ENCODE measurements at places on chromosomes 12 and 14.

GRCh38 chr14:99541677-99542470 is 60.7 kb downstream of the CCNK start:
- DNase-seq = no peak

DNA sequence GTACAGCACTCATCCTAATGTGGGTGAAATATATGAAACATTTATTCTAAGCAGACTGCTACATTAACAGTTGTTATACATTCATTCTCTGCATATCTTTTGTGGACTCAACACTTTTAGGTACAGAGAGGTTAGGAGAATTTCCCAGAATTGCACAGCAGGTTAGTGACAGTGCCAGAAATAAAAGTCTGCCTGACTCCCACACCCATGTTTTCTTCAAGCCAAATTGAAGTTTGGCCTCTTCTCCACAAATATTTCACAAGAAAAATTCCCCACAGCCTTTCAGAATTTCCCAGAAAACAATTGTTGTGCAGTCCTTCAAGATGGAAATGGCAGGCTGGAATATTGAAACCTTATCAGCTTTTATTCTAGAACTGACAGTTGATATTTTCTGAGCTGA is 464.8 kb downstream of the RAD51B start:
- DNase-seq = no peak

DNA sequence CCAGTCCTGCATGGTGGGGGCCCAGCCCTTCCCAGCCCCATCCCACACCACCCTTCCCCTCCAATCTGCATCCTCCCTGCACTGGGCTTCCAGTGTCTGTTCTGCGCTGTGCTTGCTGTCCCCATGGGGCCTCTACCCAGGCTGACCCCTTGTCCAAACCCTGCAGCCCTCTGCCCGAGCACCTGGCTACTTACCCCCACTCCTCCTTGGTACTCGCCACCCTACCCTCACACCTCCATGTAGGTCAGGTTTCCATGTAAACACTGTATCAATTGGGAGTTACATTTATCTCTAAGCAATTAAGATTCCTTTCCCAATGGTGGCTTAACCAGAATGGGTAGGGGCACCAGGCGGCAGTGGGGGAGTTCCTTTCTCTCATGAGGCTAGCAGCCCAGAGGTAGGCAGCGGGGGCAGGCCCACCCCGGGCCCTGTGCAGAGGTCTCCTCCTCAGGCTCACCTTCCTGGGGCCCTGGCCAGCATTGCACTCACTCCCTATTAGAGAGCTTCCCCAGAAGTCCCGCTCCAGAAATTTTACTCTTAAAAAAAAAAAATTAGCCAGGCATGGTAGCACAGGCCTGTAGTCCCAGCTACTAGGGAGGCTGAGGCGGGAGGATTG is 76.6 kb upstream of the CCND2 start:
- peak; percentile 73 for DNase-seq

DNA sequence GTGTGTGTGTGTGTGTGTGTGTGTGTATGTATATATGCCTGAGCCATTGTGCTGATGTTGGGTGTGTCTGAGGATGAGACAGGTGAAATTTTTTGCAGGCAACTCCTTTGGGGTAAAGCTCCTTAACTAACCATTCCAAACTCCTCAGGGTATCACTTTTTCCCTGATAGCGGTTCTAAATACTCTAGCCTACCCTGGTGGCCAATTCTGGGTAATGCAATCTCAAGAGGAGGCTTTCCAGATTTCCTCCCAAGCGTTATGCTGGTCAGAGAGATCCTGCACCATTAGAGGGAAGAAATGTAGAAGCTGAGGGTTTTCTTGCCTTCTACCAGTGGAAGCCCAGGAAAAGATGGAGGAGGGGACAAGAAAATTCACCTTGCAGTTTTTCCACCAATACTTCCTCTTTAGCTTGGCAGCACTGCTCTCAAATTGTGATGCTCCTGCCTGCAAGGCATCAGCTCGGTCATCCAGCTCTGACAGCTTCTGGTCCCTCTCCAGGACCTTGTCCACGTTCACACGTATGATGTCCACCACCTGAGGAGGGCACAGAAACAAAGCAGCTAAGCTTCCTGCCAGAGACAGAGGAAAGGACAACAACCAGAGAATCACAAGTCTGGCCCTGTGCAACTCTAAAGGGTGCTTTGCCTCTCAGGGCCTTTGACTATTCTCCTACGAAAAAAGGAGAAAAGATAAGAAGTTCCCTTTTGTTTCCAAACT is 4.9 kb downstream of the VAMP1 start:
- no peak for DNase-seq

- DNase-seq = no peak
Observed at GRCh38 chr12:26255893-26256645, 60.7 kb downstream of the SSPN start.

DNA sequence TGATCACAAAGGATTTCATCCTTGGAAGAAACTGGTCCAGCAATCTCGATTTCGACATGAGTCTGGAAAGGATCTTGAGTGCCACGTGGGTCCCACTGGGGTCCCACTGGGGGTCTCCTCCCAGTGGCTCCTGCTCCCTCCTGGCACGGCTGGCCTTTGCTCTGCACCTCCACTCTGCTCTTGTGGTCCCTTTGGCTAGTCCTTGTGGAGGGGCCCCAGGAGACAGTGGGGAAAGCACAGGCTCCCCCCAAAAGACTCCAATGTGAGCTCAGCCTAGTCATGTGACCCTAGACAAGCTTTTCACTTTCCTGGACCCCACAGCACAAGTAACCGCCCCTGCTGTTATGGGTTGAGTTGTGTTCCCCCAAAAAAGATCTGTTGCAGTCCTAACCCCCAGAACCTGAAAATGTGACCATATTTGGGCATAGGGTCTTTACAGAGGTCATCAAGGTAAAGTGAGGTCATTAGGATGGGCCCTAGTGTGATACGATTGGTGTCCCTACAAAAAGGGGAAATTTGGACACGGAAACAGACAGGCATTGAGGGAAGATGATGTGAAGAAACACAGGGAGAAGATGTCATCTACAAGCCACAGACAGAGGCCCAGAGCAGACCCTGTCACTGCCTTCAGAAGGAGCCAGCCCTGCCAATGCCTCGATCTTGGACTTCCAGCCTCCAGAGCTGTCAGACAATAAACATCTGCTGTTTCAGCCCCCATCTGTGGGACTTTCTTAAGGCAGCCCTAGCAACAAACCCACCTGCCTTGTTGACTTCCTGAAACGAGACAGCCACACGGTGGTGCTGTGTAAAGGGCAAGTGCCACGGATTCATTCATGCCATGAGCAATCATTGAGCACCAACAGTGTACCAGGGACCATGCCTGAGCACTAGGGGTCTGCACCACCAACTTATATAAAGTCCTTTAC is 23.8 kb upstream of the PPP2R5C start:
- DNase-seq = peak; percentile 64

DNA sequence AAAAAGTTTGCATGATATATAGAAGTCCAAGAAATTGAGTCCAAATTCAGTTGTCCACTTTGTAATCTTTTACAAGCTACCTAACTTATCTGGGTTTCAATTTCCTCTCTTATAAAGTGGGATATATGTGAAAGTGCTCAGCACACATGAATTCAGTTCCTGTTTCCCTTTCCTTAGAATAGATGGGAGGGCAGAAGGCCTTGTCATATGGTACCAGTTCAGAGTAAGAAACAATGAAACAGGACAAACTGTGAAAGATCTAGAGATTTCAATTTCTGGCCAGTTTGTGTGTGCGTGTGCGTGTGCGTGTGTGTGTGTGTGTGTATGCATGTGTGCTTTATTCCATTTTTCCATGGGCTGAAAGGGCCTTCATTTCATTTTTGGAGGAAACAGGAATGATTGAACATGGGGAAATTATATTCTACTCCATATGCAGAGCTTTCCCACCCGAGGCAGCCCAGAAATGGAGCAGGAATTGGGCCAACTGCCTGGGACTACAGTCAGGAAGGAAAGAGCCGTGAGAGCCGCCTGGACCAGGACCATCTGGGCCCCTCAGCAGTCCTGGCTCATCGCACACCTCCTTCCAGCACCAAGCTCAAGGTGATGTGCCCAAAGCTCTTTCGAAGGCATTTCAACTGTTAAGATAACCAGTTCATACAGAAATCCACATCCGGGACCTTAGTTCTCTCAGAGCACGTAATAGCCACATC is 183.2 kb downstream of the EPS8 start:
- DNase-seq = no peak

GRCh38 chr14:24310265-24310645 is 315 bp downstream of the LTB4R2 start:
- no peak for DNase-seq

GRCh38 chr14:81504864-81505263 is 28.8 kb downstream of the SEL1L start:
- DNase-seq = no peak

GRCh38 chr12:101327546-101327945 is 47.6 kb downstream of the UTP20 start:
- DNase-seq = no peak

DNA sequence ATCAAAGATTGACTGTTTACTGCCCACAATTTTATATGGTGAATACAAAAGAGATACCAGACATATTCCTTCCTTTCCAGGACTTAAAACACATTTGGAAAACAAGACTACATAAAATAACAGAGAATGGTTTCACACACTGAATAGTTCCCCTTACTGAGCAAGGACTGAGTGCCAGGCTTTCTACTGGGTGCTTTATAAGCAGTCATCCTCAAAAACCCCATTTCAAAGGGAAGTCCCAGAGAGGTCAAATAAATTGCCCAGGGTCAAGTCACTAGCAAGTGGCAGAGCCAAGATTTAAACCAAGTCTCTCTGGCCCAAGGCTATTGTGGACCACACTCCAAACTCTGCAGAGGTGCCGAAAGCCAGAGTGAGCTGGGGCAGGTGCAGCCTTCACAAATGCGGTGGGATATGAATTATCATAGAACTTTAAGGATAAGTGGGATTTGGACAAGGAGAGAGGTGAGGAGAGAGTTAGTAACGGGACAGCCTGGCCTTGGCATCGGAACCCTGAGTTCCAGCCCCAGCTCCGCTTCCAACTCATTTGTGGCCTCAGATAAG is 9.1 kb upstream of the RPAP3 start:
- no peak for DNase-seq

DNA sequence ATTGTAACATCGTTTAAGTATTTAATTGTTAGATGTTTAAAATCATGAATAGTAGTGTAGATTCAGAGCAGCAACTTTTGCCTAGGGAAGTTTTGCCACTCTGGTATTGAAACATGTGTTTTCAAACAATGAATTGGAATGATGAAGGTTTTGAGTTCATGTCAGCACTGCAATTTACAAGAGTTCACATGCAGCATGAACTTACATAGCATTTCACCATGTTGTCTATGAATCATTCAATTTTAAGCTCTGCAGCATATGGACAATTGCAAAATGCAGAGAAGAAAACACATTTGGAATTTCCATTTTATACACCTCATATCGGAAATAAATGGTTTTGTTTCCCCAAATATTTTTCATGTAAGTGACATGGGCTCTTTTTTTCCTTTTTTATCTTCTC is 170.7 kb upstream of the CDKN3 start:
- no peak for DNase-seq

GRCh38 chr12:1869145-1869544 is 48.8 kb downstream of the LRTM2 start:
- DNase-seq = peak; percentile 60

GRCh38 chr12:132413931-132414588 is 75.9 kb upstream of the FBRSL1 start:
- DNase-seq = no peak

DNA sequence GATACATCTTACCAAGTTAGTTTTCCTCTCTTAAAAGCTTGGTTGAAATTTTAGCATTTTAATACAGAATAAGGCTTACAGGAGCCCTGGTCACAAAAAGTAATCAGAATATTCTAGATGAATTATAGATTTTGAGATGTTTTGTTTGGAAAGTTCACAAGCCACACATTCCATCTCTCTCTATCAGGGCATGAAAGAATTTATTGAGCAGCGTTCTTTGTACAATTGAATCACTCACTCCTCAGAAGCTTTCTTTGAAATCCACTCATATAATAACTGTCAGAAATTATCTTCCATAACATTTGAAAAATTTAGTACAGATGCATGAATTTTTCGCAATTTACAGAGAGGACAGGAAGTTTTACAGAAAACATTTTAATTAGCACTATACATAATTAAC is 938.6 kb upstream of the MDGA2 start:
- DNase-seq = no peak

DNA sequence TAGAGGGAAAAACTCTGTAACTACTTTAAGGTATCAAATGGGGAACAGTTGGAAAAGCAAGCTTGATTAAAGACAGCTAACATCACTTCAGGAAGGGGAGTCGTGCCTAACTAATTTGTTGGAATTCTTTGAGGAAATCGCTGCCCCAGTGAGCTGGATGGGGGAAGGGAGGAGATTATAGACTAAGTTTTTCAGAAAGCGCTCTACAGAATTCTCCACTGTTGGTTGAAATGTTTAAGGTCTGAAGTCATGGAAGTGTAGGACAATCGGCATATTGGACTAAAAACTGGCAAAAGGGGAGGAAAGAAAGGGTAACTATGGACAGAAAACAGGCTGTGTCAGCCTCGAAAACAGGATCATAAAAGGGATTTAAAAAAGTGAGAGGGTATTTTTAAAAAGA is 229.9 kb upstream of the HMGA2 start:
- no peak for DNase-seq

GRCh38 chr14:49173765-49174373 is 412.3 kb downstream of the RPS29 start:
- DNase-seq = no peak

- no peak for DNase-seq
Observed at GRCh38 chr14:95320955-95321600, 1.4 kb upstream of the CLMN start.

DNA sequence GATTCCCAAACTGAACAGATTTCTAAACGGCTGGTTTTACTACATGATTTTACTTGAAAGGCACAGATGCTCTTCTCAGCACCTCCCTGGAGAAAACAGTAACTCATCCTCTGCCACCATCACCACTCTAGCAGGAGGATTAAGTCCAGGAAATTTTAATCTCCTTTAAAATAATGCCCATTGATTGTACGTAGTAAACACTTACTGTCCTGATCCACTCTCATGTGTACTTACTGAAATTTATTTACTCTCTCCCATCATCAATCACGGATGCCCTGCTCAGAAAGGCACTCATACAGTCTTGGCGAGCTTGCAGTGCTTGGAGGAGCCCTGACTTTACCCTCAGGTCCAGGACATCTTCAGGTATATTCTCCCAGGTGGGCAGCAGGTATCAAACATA is 239.8 kb upstream of the EGLN3 start:
- no peak for DNase-seq

Data from osteocyte (in vitro differentiated cells).